Mucosa of gallbladder (tissue), 1 donor: ENCODE measurements at places on chromosomes 12 and 14. TPM values are rescaled to one million over a fixed set of nuclear protein-coding genes. Genes with fewer than 3 reads are reported as not detected.
A peak's percentile ranks its signal among the peaks of the same experiment; 100 is the strongest.

- no peak for DNase-seq
Observed at GRCh38 chr12:112439769-112440168, 21.0 kb downstream of the PTPN11 start.

- DNase-seq, result no peak
Observed at GRCh38 chr14:76113691-76114090, 38.0 kb upstream of the GPATCH2L start.

DNA sequence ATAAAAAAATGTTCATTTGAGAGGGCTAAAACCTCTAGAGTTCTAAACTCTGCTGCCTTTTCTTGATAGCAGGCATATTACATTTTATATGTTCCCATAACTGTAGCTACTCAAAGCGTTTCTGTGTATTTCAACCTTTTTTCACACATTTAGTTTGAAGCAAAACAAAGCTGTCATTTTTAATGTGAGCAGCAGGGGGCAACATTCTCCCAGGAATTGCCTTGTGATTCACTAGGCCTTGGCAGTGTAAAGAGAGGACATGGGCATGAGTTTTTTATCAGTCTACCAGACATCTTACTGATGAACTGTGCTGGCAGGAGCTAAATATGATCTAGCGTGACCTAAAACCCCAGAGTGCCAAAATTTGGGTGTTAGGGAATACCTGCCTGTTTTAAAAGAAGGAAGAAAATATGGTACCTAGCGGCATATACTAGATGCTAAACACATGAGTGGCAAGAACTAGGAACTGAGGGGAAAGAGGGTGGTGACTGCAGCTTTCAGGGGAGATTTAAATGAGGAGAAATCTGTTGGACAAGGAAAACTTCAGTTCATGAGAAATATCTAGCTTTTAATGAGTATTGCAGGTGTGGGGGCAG lies 65.3 kb downstream of the IFT43 start:
- peak; percentile 46 for DNase-seq

GRCh38 chr12:1056390-1056789 lies 65.4 kb downstream of the ERC1 start:
- no peak for DNase-seq

GRCh38 chr12:26250801-26251200 lies 55.4 kb downstream of the SSPN start:
- DNase-seq, result no peak

PFDN5 gene
- 420 TPM for total RNA-seq

GRCh38 chr14:30656190-30656632 lies 34.1 kb downstream of the SCFD1 start:
- peak; percentile 12 for DNase-seq
